NCI-H524 (cell line): ENCODE measurements at places on chromosomes 7 and 10.

- DNase-seq = no peak
These were observed 16.4 kb downstream of the ITPRIP start for GRCh38 chr10:104321725-104322415.

DNA sequence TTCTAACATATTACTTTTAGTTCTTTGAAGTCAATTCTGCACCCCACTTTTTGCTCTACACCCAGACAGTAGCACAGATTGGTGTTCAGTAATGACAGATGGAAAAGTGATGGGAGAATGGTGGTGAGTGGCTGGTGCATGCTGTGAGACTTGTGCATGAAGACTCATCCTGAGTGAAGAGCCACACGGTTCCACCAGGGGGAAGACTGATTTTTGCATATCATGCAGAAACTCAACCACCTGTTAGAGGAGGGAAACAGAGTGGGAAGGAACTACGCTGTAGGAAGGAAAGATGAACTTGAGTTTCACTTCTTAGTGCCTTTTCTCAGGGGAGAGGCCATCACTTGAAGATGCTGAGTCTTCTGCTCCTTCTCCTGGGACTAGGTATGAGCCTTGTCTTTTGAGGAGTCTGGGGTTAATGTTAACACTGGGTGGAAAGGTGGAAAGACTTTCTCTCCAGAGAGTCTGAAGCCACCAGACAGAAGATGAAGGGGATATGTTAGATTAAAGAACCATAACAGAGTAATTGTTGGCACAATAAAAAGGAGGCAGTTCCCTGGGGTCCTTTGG lies 9.3 kb upstream of the PRSS1 start:
- DNase-seq = no peak

GRCh38 chr7:112575864-112576263 lies 95.1 kb downstream of the LSMEM1 start:
- DNase-seq = no peak

- no peak for DNase-seq
These were observed 2.9 kb downstream of the BNIP3 start for GRCh38 chr10:131978851-131979250.

DNA sequence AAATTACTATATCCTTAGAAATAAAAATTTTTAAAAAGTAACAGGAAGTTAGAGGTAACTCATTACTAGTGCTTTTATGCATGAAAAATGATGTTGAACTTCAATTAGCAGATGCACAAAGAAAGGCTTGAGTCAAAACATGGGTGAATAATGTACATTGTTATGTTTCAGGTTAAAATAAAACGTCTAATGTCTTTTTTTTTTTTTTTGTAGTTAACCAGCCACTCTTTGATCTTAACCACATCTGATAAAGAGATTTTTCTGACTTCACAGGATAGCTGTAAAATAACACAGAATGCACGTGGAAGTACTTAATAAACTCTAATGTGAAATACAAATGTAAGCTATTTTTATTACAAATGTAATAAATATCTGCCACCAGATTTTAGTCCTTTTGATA lies 61.7 kb downstream of the GSAP start:
- no peak for DNase-seq

- no peak for DNase-seq
These were observed 31.1 kb upstream of the YAE1 start for GRCh38 chr7:39535064-39535463.

DNA sequence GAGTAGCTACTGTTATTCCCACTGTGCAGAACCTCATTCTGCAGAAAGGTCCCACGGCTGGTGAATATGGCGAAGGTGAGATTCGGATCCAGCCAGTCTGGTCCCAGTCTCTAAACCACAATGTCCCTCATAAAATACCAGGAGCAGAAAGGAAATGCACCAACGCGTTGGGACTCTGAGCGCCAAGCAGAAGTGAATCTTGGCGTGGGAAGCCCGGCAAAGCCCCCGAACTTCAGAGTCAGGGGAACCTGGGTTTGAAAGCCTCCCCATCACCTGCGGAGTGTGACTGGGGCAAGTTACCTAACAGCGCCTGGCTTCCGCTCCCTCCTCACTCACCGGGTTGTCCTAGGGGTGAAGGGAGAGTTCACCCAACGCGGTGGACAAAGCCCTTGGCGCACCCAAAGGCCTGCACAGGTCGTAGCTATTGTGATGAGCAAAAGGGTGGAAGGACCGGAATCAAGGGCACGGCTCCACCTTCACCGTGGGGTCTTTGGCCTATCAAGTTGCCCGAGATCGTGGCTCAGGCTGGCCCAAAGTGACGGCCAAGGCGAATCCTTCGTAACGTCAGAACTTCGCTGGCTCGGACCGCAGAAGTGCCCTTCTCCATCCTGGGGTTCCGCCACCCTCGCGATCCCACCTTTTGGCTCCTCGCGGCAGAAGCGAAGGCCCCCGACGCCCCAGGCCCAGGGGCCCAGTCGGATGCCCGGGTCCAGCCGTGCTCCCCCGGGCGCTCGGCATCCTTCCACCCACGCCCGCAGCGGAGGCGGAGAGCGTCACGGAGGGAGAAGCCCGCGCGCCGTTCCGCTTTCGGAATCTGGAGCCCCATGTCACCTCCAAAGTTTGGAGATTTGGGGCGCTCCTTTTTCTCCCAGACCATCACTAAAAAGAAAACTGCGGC lies 811 bp downstream of the RGS10 start:
- no peak for DNase-seq

GRCh38 chr7:46524350-46524749 lies 603.3 kb upstream of the IGFBP3 start:
- DNase-seq = no peak

GRCh38 chr7:121936951-121937623 lies 64.1 kb downstream of the PTPRZ1 start:
- no peak for DNase-seq

- no peak for DNase-seq
These were observed 1.8 kb downstream of the AP4M1 start for GRCh38 chr7:100102950-100103840.

GRCh38 chr7:41297166-41297565 lies 405.7 kb downstream of the INHBA start:
- DNase-seq = no peak

- DNase-seq = no peak
These were observed 170.6 kb downstream of the EBF3 start for GRCh38 chr10:129793479-129793878.

DNA sequence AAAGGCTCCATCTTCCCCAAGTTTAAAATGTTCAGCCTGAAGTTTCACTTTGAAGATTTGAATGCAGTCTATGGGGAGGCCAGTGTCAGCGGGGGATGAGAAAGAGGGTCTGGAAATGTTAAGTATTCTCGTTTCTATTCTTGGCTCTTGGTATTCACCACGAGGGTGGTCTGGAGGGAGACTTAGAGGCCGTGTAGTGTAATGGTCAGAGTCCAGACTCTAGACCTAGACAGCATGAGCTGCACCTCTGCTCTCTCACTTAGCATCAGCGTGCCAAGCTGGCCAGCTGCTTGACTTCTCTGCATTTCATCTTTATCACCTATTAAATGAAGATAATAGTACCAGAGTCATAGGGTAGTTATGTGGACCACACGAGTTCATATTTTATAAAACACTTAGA lies 57.9 kb downstream of the MKX start:
- DNase-seq = no peak

- DNase-seq = no peak
These were observed 48.7 kb downstream of the SP8 start for GRCh38 chr7:20737840-20738448.

GRCh38 chr7:84829719-84830118 lies 357.1 kb downstream of the SEMA3D start:
- DNase-seq = no peak

- DNase-seq = no peak
These were observed 17.1 kb downstream of the PDLIM1 start for GRCh38 chr10:95273393-95274312.

GRCh38 chr10:119479532-119479931 lies 63.0 kb downstream of the RGS10 start:
- DNase-seq = no peak

DNA sequence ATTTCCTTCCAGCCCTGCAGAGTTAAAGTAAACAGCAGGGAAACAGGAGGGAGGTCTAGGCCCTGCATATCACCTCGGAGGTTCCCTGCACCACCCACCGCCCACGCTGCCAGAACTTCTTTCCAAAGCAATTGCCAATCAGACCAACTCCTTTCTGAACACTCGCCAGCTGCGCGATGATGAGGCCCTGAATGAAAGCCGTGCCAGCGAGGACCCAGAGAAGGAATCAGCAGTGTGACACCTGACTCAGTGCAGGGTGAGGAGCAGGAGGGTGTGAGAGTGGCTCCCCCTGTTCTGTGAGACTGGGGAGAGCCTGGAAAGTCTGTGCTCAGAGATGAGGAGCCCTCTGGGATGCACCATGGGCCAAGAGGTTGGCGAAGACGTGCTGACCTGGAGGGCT lies 3.3 kb upstream of the TCERG1L start:
- no peak for DNase-seq

DNA sequence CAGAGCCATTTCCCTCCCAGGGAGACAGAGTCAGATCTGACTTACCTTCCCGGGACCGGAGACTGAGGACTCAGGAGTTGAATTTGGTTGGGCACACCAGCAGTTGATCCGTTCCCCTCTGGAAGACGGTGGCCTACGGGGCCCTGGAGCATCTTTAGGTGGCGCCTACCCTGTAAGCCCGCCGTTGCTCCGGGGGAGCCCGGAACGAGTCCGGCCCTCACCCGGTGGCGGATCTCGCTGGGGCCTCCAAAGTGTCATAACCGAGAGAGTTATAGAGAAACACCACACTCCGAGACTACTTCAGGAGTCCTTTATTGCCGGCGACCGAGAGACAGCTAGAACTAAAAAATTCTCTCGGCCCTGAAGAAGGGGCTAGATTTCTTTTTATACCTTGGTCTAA lies 182.8 kb upstream of the MBL2 start:
- DNase-seq = no peak

DNA sequence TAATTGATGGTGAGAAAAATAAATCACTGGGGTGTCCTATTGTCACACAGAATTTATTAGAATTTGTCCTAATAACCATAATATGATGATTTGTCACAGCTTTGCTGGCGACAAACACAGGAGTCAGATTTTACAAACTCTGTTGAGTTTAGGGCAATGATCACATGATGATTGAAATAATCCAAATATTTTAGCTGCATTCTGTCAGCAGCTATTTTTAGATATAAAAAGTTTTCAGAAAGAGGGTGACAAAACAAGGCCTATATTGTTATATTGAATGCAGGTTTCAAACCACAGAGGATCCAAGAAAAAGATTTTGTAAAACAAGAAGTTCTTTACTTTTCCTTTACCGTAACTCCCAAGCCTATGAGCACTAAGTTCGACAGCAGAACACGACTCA lies 178.8 kb downstream of the ADAM12 start:
- no peak for DNase-seq

- peak; percentile 51 for DNase-seq
These were observed 892 bp downstream of the CRHR2 start for GRCh38 chr7:30681331-30681797.

DNA sequence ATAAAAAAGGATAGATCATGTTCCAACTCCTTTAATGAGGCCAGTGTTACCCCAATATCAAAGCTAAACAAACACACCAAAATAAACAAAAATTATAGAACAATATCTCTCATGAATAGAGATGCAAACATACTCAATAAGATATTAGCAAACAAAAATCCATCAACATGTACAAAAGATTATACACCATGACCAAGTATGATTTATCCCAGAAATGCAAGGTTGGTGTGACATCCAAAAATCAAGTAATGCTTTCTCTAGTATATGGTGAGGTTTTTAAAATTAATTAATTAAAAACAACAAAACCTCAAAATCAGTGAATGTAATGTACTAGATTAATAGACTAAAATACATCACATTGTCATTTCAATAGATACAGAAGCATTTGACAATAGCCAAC lies 11.0 kb upstream of the MSMB start:
- DNase-seq = no peak

GRCh38 chr7:71472962-71473361 lies 341.0 kb downstream of the GALNT17 start:
- DNase-seq = no peak

- DNase-seq = no peak
These were observed 191.9 kb downstream of the ETV1 start for GRCh38 chr7:13797545-13797944.

DNA sequence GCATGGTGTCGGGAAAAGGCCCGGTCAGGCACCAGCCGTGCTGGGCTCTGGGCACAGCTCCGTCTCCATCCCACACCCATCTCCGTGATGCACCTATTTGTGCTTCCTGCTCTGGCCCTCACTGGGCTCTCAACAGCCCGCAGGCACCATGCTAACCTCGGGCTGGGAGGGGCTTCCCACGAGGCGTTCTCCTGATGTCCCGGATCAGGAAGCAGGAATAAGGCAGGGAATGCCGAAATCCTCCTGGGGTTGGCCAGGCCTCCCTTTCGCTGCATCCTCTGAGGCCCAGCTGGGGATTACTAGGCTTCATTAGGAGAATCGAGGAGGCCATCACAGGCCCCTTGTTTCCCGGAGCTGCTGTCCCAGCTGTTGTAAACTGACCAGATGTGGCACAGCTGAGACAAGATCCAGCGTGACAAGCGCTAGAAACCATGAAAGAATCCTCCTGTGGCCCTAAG lies 72.0 kb downstream of the FAM53B start:
- no peak for DNase-seq

GRCh38 chr10:113111900-113112853 lies 162.1 kb downstream of the TCF7L2 start:
- peak; percentile 1 for DNase-seq

DNA sequence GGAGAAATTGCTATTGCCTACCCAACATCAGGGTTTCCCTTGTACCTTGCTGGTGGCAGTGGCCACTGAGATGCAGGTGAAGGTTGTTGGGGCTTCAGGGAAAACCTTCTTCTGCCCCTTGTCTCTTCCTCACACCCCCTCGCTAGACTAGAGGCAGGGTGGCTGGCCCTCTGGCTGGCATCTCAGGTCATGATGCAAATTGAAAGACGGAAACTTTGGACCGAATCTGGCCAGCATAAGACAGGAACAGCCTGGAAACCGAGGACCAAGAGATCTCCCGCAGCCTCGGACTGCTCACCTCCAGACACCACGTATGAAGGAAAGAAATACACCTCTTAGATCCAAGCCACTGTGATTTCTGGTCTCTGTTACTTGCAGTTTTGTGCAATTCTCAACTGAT lies 2.9 kb downstream of the SVOPL start:
- DNase-seq = no peak

- no peak for DNase-seq
These were observed 7.3 kb upstream of the FEZF1 start for GRCh38 chr7:122311734-122312450.

- peak; percentile 11 for DNase-seq
These were observed 15.1 kb upstream of the ZNF273 start for GRCh38 chr7:64887756-64888508.

GRCh38 chr10:554182-554848 lies 135.2 kb downstream of the DIP2C start:
- no peak for DNase-seq

- DNase-seq = no peak
These were observed 36.6 kb downstream of the CNNM1 start for GRCh38 chr10:99365736-99366135.

DNA sequence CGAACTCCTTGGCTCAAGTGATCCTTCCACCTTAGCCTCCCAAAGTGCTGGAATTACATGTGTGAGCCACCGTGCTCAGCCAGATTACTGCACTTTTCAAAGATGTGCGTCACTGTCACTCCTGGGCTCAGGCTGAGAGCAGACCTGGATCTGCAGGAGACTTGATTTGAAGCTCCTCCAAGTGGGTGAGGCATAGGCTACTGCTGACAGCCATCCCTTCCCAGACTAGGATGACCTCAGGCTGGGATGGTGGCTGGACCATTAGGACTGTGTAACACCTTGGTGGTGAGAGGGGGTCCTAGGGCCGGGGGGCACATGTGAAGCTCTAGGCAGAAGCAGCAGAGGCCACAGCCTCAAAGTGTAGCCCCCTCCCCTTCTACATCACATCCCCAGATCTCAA lies 8.2 kb upstream of the SRRM3 start:
- DNase-seq = no peak

GRCh38 chr7:50653126-50653864 lies 88.1 kb upstream of the DDC start:
- DNase-seq = no peak
